ENCODE measurements at places on chromosomes 3 and 15. TPM values are rescaled to one million over a fixed set of nuclear protein-coding genes. Genes with fewer than 3 reads are reported as not detected.

The ALG1L2 gene
- 1.7 TPM for total RNA-seq

The GOLGA8S gene
- not detected for total RNA-seq

The CLDN11 gene
- 104 TPM for total RNA-seq

The OR5K2 gene
- total RNA-seq, result not detected

The PP2D1 gene
- not detected for total RNA-seq

The PPP2R3A gene
- 10.2 TPM for total RNA-seq

The CPNE9 gene
- total RNA-seq, result 0.38 TPM

The ALDH1L1 gene
- total RNA-seq, result 0.28 TPM

The ARIH2 gene
- total RNA-seq, result 120 TPM

The GOLGA8J gene
- total RNA-seq, result not detected

The SHISA5 gene
- 200 TPM for total RNA-seq

The SEMA5B gene
- 22.4 TPM for total RNA-seq

The SPSB4 gene
- total RNA-seq, result 35.1 TPM

The RBSN gene
- total RNA-seq, result 17.6 TPM

The CAMP gene
- total RNA-seq, result not detected

The UROC1 gene
- not detected for total RNA-seq
